ENCODE measurements at places on chromosomes 2 and 18. TPM values are rescaled to one million over a fixed set of nuclear protein-coding genes. Genes with fewer than 3 reads are reported as not detected.

C2orf66 gene
- 0.93 TPM for total RNA-seq

EMILIN1 gene
- 0.34 TPM for total RNA-seq

SERPINB11 gene
- total RNA-seq = under 0.01 TPM

GRHL1 gene
- total RNA-seq = 32.5 TPM
